Epithelial cell of alveolus of lung (primary cell): ENCODE measurements at places on chromosomes 12 and 14. TPM values are rescaled to one million over a fixed set of nuclear protein-coding genes. Genes with fewer than 3 reads are reported as not detected.

Gene EGLN3
- 3.2 and 7.1 TPM in 2 replicates for total RNA-seq

Gene TRHDE
- 16.8 and 20.8 TPM in 2 replicates for total RNA-seq

Gene SLC5A8
- total RNA-seq = not detected in 2 replicates

Gene AHNAK2
- 7.6 and 22.5 TPM in 2 replicates for total RNA-seq

Gene SLC17A8
- total RNA-seq = not detected in 2 replicates

Gene ITGA5
- total RNA-seq = 127 and 621 TPM in 2 replicates

Gene BEGAIN
- 0.08 and 4.0 TPM in 2 replicates for total RNA-seq
